ENCODE measurements at places on chromosomes 16 and 17.

- DNase-seq, result peak; percentile 28
Observed at GRCh38 chr17:49204516-49204915, 5.9 kb downstream of the GNGT2 start.

GRCh38 chr17:47905221-47905733 is 9.2 kb downstream of the SP2 start:
- DNase-seq, result peak; percentile 78

GRCh38 chr17:29567304-29567553 is 392 bp upstream of the ABHD15 start:
- no peak for DNase-seq

DNA sequence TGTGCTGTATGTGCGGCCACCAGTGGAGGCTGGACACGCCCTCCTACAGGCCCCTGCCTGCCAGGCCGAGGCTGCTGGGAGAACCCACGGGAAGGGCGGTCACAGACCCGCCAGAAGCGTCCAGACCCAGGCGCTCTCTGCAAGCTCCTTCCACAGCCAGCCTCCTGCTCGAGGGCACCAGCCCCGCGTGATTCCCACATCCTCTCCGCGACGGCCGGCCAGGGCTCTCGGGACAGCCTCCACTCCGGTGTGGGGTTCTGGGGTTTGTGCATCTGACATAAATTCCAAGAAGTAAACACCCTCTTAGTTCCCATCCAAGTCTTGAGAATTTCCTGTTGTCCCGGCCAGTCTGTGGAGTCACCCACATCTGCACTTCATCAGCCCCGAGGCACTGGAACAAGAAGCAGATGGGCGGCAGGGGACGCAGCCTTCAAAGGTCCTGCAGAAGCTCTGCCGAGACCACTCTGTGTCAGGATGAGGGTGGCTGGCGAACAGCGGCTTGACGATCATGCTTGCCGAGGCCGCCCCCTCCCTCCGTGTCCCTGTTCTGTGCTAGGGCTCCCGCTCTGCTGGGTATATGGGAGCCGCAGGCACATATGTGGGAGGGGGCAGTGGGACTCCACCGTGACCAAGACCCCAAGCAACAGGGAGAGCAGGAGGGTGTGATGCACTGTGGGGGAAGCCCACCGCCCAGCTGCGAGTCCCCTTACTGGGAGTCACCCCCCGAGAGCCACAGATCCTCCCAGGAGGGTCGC is 2.4 kb upstream of the TMEM204 start:
- peak; percentile 43 for DNase-seq

DNA sequence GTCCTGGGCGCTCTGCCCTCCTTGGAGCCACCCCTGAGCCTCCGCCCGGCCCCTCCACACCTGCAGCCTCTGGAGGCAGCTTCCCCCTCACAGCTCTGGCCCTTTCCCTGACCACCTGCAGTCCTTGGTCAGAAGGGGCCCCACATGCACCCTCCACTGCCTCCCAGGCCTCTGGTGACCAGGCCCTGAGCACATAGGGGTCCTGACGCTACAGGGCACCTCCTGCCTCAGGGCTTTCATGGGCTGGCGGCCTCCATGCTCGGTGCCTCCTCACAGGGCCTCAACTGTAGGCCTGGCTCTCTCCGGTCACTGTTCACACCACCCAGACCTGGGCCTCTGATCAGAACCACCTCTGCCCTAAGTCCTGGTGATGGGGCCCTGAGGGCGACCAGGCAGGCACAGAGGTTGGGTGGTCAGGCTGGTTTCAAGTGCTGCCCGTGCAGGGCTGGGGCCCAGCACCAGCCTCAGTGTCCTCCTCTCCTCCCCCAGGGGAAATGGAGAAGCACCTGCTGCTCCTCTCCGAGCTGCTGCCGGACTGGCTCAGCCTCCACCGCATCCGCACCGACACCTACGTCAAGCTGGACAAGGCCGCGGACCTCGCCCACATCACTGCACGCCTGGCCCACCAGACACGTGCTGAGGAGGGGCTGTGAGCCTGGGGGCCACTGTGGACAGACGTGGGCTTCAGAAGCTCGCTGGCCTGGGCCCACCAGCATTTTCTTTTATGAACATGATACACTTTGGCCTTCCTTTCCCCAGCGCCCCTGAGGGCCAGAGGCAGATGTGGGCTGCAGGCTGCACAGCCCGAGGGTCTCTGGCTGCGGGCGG is 3.9 kb downstream of the APRT start:
- no peak for DNase-seq

DNA sequence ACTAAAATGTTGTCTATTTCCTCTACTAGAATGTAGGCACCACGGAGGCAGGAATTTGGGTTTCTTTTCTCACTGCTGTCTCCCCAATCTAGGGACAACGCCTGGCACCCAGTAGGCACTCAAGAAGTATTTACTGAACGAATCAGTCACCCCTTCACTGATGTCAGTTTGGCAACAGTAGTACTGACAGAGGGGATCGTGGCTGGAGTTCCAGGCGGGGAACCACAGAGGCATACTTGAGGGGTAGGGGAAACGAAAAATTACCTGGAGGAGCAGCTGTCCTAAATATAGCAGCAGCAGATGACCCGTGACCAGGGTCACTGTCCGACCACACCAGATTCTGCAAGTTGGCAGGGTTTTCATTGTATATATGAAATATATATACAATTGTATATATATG is 33.3 kb downstream of the TRIM25 start:
- DNase-seq, result no peak

GRCh38 chr17:7019367-7019766 is 3.5 kb upstream of the BCL6B start:
- DNase-seq, result no peak

DNA sequence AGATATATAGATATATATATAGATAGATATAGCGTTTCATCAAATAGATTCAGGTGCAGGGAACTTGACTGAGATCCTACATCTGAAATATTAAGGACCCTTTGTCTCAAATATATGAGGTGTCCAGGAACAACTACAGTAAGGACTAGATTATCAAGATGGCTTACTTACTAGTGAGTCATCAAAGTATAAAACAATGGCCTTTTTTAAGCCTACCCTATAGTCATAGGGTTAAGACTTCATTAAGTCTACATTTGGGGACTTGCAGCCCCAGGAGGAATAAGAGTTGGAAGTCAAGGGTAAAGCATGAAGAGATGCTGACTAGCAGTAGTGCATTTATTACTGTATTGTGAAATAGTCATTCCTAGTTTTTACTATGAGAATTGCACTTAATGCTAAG is 1023.4 kb downstream of the CDH11 start:
- DNase-seq, result no peak

- DNase-seq, result no peak
Observed at GRCh38 chr16:47470810-47471209, 9.7 kb downstream of the PHKB start.

GRCh38 chr17:80195671-80196529 is 24.2 kb downstream of the SGSH start:
- no peak for DNase-seq

GRCh38 chr17:8392674-8393469 is 4.8 kb downstream of the RNF222 start:
- DNase-seq, result no peak

- DNase-seq, result peak; percentile 99
Observed at GRCh38 chr17:42266918-42267766, 9.0 kb downstream of the STAT5B start.

DNA sequence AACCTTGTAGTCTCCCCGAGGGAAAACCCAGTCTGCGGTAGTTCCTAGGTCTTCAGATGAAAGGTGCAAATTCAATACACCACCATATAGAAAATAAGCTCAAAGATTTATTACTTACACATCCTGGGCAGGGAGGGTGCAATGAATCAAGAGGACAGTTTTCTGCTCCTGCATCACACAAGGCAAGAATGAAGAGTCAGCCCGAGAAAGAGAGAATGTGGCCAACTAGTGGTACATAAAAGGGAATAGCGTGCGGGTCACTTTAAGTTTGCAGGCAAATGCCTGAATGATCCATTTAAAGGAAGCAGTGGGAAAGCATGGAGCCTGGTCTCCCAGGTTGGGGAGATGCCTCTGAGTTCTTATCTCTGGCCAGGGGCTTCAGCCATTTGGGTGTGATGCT is 403.4 kb downstream of the GRIN2A start:
- no peak for DNase-seq

DNA sequence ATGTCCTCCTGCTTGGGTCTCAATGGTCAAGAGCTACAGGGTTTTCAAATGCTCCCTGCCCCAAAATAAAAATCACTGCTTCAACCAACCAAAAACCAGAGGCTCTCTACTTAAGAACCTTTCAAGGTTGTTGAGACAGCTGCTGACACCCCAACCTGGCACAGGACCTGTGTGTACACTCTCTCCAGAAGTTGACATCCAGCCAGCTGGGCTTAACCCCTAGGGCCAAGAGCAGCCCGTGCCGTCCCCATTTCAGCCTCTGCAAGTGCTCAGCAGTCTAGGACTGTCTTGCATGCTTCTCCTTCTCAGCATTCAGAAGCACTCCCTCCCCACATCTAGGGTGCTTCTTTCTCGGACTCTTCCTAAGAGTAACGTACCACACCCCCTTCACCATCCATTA is 59.0 kb upstream of the TRAP1 start:
- DNase-seq, result no peak

GRCh38 chr16:10940501-10941079 is 1.7 kb downstream of the DEXI start:
- peak; percentile 34 for DNase-seq

GRCh38 chr17:73369111-73369521 is 57.3 kb upstream of the CDC42EP4 start:
- no peak for DNase-seq

GRCh38 chr17:61735807-61736206 is 127.5 kb downstream of the BRIP1 start:
- no peak for DNase-seq

- no peak for DNase-seq
Observed at GRCh38 chr17:32780721-32781120, 96.2 kb downstream of the MYO1D start.

DNA sequence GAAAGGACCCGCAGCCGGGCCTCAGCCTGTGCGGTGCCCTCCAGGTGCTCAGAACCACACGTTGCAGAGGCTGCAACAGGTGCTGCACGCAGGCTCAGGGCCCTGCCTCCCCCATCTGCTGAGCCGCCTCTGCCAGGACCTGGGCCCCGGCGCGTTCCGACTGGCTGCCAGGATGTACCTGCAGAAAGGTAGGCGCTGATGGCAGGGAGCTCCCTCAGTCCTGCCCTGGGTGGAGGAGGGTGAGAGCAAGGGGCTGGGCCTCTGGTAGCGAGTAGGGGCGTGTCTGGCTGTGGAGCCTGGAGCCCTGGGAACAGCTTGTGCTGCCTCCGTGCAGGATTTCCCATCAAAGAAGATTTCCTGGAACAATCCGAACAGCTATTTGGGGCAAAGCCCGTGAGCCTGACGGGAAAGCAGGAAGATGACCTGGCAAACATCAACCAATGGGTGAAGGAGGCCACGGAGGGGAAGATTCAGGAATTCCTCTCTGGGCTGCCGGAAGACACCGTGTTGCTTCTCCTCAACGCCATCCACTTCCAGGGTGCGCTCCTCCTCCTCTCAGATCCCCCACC is 4.4 kb downstream of the SERPINF2 start:
- DNase-seq, result no peak

DNA sequence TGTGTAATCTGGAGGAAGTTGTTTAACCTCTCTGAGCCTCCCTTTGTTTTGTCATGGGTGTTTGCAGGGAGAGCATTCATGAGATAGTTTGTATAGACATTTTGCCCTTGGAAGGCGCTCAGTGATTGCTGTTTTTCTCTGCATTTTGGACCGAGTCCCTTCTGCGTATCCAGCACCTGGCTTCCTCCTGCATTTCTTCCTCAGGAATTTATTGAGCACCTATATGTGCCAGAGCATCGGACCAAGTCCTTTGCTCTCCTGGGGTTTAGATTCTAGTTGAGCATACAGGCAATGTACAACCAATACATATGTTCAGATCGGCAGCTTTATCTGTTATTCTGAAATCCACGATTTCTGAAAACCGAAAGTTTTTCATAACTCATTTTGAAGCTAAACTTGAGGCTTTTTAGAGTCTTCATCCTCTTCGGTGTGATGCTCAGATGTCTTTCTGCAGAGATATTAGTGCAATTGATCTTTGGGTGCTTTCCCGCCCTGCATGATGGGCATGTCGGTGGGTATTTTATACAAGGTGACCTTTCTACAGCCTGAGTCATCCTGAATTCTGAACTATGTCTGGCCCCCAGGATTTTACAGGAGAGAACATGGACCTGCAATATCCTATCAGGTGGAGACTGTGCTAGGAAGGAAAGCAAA is 4.1 kb downstream of the IL4R start:
- DNase-seq, result no peak

DNA sequence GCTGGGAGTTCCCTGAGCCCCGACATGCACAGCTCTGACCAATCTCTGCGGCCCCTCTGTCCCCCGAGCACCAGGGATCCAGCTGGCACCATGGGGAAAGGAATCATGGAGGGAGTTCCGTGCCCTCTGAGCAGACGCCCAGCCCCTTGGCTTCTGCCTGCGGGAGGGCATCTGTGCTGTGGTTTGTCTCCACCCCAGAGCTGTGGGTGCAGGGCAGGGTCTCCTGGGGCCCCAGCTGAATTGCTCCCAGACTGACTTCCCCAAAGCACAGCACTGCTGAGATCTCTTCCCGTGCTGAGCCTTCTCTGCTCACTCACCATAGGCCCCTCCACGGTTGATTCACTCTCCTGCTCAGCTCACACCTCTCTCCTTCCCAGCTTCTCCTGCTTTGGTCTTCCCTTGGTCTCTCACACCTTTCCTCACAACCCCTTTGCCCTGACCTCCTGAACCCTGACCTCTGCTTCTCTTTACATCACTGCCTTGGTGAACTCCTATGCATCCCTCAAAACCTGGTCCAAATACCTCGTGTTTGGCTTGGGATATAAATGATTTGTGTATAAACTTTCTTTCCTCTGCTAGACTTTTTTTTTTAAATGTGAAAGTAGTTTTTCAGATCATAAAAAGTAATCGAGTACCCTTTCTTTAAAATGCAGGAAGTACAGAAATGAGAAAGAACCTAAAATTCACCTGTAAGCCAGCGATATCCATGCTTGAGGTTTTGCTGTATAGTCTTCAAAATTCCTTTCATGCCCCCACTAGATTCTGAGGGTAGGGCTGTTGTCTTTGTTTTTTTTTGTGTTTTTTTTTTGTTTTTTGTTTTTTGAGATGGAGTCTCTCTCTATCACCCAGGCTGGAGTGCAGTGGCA is 265.3 kb downstream of the SEC14L1 start:
- DNase-seq, result no peak

GRCh38 chr16:89138843-89139520 is 32.6 kb upstream of the CDH15 start:
- DNase-seq, result no peak

DNA sequence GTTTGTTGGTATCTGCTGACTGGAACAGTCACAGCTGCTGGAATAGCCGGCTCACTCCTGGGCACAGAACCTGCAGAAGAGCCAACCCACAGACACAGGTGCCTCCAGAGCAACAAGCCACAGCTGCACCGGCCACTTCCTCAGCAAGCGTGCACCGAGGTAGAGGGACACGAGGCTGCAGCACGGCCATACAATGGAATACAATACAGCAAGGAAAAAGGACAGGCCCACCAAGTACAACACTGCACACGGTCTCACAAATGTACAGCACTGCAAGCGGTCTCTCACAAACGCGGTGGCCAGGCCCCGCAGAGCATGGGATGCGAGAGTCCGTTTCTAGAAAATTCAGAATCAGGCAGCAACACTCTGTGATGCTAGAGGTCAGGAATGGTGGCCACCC is 47.4 kb upstream of the PABPN1L start:
- no peak for DNase-seq
